ENCODE measurements at places on chromosomes 2 and 18. TPM values are rescaled to one million over a fixed set of nuclear protein-coding genes. Genes with fewer than 3 reads are reported as not detected.

NAPG gene
- total RNA-seq, result 43.9 TPM

ATOH8 gene
- total RNA-seq, result 18.6 TPM

SRD5A2 gene
- total RNA-seq, result not detected

ATP6V1B1 gene
- total RNA-seq, result 2.5 TPM

SMYD1 gene
- total RNA-seq, result not detected

NXPH2 gene
- not detected for total RNA-seq

RSAD2 gene
- 0.72 TPM for total RNA-seq
